ENCODE measurements at places on chromosomes 6 and 20.

DNA sequence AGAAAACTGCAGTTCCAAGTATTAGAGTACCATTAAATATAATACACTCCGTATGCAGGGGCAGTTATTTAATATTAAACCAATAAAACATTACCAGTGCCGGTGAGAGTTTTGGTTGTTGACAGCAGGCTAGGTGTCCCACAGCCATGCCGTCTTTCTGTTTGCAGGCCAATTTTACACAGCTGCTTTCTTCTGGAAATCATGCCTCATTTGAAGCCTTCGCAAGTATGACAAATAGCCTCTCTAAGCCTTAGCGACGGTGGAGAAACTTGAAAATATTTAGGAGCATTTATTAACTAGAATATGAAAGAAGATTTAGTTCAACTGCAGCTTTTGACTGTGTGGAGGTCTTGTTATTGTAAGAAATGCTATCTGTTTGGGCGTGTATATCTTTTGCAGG is 226.0 kb downstream of the BMP2 start:
- no peak for DNase-seq

GRCh38 chr6:54681987-54682386 is 164.6 kb upstream of the FAM83B start:
- no peak for DNase-seq

DNA sequence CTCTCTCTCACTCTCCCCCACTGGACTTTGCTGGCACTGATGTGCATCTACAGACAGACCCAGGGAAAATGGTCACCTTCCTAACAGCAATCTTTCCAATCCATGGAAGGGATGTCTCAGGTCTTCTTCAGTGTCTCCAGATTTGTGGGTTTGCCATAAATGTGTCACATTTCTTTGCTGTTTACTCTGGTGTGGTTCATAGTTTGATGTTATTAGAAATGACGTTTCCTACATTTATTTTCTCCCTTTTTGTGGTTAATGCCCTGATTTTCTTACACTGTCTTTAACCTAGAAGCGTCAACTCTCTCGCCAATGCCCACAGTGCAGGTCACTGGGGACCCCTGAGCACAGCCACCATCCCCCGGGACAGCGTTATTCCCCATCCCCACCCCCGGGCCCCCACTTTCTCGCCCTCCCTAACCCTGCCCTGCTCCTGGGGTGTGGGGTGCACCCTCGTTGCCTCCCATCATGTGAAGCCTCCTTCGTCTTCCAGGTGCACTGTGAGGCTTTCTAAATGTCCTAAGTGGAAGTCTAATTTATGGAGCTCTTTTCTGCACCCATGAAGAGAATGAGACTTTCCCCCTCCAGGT is 86.5 kb downstream of the YTHDF1 start:
- no peak for DNase-seq

GRCh38 chr6:19736066-19736465 is 101.1 kb upstream of the ID4 start:
- DNase-seq = no peak

- DNase-seq = no peak
Measured at GRCh38 chr20:50295762-50296449, 105.3 kb downstream of the CEBPB start.

GRCh38 chr6:97078791-97079190 is 154.3 kb downstream of the KLHL32 start:
- no peak for DNase-seq

DNA sequence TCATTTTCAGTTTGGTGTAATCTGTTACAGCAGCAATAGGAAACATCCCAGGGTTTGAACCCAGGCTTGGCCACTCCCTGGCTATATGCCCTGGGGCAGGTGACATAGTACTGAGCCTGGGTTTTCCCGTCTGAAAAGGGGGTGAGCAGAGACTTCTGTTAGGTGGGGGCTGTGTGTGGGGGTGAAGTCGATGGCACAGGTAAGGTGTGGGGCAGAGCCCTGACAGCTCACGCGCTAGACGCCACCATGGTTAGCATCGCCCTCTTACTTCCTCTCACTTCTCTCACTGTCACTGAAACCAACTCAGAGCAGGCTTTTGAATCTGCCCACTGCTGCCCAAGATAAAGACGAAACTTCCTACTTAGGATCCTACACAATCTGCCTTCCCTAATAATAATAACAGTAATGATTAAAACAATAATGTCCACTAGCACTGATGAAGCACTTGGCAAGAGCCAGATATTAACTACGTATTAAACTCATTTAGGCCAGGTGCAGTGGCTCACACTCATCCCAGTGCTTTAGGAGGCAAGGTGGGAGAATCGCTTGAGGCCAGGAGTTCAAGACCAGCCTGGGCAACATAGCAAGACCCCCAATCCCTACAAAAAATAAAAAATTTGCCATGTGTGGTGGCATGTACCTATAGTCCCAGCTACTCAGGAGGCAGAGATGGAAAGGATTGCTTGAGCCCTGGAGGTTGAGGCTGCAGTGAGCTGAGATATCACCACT is 117.9 kb upstream of the PTPN1 start:
- no peak for DNase-seq
